Activated CD8-positive, alpha-beta T cell treated with anti-CD3 and anti-CD28 coated beads for 36 hours (primary cell): ENCODE measurements at places on chromosomes 3 and 15.

- H3K36me3 ChIP-seq: peaks cover 22% of the 10 kb centered on the region
- peaks cover 19% of the 10 kb centered on the region for H3K4me1 ChIP-seq
- peak; percentile 59 for DNase-seq
- no peak overlapping the region for H3K27ac ChIP-seq
- H3K4me3 ChIP-seq: no peak overlapping the region
Measured at GRCh38 chr3:149152420-149152819, 23.0 kb downstream of the HPS3 start.

- H3K4me1 ChIP-seq: no peaks in the 10 kb centered on the region
- no peak for DNase-seq
- H3K27me3 ChIP-seq: no peaks in the 10 kb centered on the region
- H3K4me3 ChIP-seq: no peak overlapping the region
- no peaks in the 10 kb centered on the region for H3K36me3 ChIP-seq
Measured at GRCh38 chr3:103712320-103713008, 1277.6 kb downstream of the ZPLD1 start.

- H3K36me3 ChIP-seq: no peaks in the 10 kb centered on the region
- H3K4me3 ChIP-seq: no peak overlapping the region
- no peaks in the 10 kb centered on the region for H3K27me3 ChIP-seq
- H3K4me1 ChIP-seq: no peaks in the 10 kb centered on the region
Measured at GRCh38 chr3:20682573-20682972, 496.6 kb upstream of the SGO1 start.

GRCh38 chr3:40055956-40056355 lies 246.5 kb downstream of the MYRIP start:
- no peak for DNase-seq
- no peak overlapping the region for H3K4me3 ChIP-seq
- no peaks in the 10 kb centered on the region for H3K4me1 ChIP-seq

DNA sequence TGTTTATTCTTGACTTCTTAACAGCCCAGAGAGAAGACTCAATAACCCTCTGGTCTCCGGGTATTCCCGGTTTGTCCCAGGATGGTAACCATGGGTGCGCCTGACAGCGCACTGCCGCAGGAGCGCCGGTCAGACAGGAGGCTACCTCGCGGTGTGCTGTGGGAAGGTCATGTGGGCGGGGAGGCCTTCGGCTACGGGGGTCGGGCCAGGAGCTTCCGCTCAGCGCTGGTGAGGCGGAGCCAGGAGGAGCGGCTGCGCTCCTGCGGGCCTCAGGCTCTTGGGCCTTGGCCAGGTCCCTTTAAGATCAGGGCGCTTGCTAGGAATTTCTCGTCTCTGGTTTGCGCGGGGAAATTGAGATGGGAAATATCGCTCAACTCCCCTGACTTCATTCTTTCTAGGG lies 182.3 kb upstream of the NDN start:
- H3K4me3 ChIP-seq: no peak overlapping the region
- H3K36me3 ChIP-seq: no peaks in the 10 kb centered on the region
- no peaks in the 10 kb centered on the region for H3K4me1 ChIP-seq
- H3K27ac ChIP-seq: no peak overlapping the region

- H3K4me3 ChIP-seq: no peak overlapping the region
- H3K4me1 ChIP-seq: no peaks in the 10 kb centered on the region
- H3K27ac ChIP-seq: no peak overlapping the region
- no peak for DNase-seq
Measured at GRCh38 chr3:161093895-161094294, 11.3 kb downstream of the B3GALNT1 start.
